ENCODE measurements at places on chromosomes 6 and 20. TPM values are rescaled to one million over a fixed set of nuclear protein-coding genes. Genes with fewer than 3 reads are reported as not detected.

TMEM170B gene
- 2.3 TPM for total RNA-seq

PNLDC1 gene
- 0.32 TPM for total RNA-seq

RSPO3 gene
- 0.32 TPM for total RNA-seq

BCAS1 gene
- total RNA-seq = under 0.01 TPM

LHFPL5 gene
- total RNA-seq = not detected

DEFB118 gene
- total RNA-seq = not detected

IP6K3 gene
- total RNA-seq = 2.6 TPM

PAK5 gene
- not detected for total RNA-seq

Measured in fibroblast of villous mesenchyme (primary cell).